ENCODE measurements at places on chromosomes 1 and 21.

DNA sequence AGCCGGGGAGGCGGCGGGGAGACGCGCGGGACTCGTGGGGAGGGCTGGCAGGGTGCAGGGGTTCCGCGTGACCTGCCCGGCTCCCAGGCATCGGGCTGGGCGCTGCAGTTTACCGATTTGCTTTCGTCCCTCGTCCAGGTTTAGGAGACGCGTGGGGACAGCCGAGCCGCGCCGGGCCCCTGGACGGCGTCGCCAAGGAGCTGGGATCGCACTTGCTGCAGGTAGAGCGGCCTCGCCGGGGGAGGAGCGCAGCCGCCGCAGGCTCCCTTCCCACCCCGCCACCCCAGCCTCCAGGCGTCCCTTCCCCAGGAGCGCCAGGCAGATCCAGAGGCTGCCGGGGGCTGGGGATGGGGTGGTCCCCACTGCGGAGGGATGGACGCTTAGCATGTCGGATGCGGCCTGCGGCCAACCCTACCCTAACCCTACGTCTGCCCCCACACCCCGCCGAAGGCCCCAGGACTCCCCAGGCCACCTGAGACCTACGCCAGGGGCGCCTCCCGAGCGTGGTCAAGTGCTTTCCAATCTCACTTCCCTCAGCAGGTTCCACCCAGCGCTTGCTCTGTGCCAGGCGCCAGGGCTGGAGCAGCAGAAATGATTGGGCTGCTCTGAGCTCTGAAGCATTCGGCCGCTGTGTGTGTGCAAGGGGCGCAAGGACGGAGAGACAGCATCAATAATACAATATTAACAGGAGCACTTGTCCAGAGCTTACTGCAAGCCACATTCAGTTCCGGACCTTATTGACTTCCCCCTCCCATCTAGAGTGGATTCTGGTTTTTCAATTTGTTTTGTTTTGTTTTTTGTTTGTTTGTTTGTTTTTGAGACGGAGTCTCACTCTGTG is 10.3 kb downstream of the SIM2 start:
- DNase-seq, result no peak

DNA sequence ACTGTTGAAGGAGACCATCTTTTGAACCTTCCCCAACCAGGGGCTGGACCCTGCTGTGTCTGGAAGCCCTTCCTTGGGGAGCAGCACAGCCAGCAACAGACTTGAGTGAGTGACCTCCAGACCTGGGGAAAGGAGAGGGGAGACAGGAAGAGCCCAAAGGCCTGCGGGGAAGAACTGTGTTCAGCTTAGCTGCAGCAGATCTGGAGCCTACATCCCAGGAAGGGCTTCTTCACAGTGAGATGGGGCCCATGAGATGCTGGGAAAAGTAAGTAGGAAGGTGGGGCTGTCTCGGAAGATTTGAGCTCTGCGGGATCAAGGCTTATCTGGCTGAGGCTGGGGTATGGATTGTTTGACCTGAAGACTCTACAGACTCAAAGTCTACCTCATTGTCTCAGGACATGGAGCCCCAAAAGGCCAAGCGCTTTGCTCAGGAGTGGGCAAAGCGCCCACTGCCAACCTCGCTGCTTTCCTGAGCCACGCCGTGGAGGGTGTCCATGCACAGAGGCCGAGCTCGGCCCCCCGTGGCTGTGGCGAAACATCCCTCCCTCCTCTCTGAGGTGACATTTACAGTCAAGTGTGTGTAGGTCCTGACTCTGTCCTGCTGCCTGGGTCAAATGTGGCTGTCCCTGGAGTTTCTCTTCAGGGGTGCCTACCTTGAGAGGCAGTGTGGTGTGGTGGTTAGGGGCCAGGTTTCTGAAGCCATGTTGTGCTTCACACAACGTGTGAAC is 24.5 kb downstream of the SPOCD1 start:
- no peak for DNase-seq

GRCh38 chr1:18891426-18891780 is 11.0 kb downstream of the ALDH4A1 start:
- DNase-seq, result no peak

DNA sequence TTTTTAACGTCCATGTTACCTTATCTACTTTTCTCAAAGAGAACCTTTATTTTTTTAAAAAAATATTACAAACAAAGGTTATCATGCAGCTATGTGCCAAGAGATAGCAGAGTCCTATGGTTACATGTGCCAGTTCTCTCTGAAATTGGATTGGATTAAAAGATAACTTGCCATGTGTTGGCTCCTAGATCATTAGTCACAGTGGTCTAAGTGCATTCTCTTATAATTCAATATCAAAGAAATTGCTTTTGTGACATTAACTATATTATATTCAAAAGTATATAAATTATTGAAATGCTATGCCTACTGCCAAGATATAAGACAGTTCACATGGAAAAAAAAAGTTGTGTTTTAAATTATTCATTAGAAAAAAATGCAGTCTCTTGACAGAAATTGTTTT is 494.2 kb downstream of the NEGR1 start:
- DNase-seq, result no peak

GRCh38 chr1:40014812-40015594 is 25.5 kb upstream of the CAP1 start:
- no peak for DNase-seq

DNA sequence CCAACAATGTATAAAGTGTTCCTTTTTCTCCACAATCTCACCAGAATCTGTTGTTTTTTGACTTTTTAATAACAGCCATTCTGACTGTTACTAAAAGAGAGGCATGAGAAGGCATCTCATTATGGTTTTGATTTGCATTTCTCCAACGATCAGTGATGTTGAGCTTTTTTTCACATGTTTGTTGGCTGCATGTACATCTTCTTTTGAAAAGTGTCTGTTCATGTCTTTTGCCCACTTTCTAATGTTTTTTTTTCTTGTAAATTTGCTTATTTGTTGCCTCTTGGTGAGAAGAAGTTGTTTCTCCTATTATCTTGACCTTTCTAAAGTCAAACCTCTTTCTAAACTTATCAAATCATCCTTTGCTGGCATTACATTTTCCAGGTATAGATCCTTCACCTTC is 80.8 kb downstream of the ACBD6 start:
- DNase-seq, result no peak

- DNase-seq, result no peak
Observed at GRCh38 chr1:64676386-64676785, 68.5 kb upstream of the RAVER2 start.

- no peak for DNase-seq
Observed at GRCh38 chr1:86957221-86957620, 42.8 kb downstream of the HS2ST1 start.

GRCh38 chr1:232211149-232211548 is 418.8 kb downstream of the SIPA1L2 start:
- DNase-seq, result no peak

- no peak for DNase-seq
Observed at GRCh38 chr1:70486676-70487458, 75.8 kb downstream of the CTH start.

GRCh38 chr1:215082532-215083382 is at the start of gene KCNK2:
Gene KCNK2, plus strand, starts transcription at chr1:215082737. Its CDS starts 649 bp downstream, at chr1:215083386.
- DNase-seq, result no peak

DNA sequence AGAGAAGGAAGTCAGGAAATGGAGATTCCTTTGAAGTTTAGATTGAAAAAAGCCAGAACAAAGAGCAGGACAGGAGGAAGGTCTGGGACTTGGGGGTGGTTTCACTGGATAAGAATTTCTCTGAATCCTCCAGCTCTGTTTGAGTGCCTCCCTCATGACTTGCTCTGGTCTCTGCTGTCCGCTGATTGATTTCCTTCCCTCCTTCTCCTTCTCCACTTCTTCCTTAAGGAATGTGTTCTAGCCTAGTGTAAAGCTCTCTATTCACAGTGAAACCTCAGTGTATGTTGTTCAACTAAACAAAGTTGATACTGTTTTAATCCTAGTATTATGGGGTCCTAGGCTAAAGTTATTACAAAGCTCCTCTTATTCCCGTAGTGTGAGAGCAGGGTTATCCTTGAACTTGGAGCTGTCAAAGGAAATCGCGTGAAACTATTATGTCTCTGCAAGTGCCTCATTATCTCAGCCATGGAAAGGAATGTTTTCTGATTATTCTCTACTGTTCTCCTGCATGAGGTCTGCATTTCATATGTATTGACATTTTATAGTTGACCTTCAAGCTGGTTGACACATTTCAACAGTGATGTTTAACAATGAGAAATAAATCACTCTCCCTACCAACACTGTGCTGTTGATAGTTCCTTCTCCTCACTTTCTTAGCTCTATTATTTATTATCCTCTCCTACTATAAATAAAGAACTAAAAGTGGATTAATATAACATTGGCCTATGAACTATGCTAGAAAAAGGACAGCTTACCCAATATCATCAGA is 82.7 kb upstream of the KCTD3 start:
- DNase-seq, result no peak

DNA sequence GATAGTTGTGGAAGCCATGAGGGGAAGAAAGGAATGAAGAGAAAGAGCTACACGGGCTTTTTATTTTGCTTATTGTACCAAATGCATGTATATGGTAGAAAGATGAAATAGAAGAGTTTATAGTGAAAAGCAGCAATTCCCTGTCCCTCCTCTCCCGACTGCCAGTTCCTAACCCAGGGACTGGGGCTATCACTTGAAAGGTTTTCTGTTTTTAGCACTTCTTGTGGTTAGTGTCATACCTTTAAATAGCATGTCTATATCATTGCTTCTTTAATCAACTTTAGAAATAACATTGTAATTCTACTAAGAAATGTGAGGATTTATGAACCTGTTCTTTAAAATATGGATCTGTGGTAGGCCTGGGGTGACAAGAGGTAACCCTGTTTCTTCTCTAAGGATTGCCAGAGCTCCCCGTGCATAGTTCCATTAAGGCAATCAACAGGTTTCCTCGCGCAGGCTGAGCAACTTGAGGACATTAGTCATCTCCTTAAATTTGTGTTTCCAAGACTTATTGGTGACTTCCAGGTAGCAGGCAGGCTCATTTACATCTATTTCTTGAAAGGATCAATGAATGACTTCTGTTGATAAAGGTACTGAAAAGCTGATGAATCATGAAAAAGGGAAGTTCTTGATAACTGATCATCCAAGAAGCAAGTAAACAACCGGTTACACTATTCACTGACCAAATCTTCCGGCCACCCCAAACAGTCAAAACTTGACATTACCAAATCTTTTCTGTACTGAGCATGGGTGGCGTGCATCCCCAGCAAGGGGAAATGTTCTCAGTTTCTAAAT is 37.8 kb upstream of the S1PR1 start:
- DNase-seq, result no peak

- DNase-seq, result no peak
Observed at GRCh38 chr1:75672528-75673393, 51.7 kb upstream of the ACADM start.

GRCh38 chr21:46391773-46392172 is 66.9 kb upstream of the DIP2A start:
- no peak for DNase-seq

GRCh38 chr1:19476450-19477190 is 8.7 kb downstream of the CAPZB start:
- DNase-seq, result peak; percentile 49

DNA sequence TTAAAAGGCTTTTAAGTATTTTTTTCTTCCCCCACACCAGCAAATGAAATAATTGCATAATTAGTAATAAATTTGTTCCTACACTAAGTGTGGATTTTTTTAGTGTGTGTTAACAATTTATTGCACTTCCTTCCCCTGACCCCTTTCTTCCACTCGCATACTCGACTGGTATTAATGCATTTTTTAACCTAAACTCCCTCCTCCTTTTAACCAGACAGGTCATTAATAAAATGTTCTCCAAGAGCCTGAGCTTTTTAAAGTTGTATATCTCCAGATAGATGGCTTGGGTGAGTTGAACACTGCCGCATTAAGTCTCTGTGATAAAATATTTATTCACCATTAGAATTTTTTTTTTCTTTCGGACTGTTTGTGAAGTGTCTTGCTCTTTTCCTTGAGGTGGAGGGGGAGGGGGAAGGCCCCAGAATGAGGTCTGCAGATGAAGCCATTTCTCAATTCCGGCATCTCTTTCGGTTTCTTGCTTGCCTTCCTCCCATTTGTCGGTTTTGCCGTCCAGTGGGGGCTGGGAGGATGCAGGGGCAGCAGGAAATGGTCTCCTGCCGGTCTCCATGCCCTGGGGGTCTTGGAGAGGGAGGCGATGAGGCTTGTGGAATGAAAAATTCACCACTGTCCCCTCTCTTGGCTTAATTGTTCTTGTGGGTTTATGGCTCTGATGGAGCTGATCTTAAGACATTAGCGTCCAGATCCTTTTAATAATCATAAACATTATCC is 64.1 kb upstream of the ACTL8 start:
- DNase-seq, result no peak

DNA sequence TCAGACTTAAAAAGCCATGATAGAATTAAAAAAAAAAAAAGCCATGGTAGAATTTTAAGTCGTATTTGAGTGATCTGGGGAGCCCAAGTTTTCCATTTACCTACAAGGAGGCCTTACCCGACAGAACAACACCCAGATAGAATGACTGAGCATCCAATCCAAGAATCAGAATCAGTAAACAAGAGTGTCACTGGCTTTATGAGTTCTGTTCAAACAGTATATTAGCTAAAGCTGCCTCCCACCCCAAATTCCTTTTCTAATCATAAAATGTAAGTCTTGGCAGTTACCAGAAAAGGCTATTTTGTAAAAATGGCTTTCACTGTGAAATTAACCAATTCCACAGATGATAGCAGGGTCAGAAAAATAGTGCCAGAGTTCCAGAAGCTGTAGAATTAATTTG is 1.2 kb downstream of the GTF2B start:
- DNase-seq, result no peak
